ENCODE measurements at places on chromosomes 3 and 15.

- no peaks in the 10 kb centered on the region for H3K27me3 ChIP-seq
- H3K4me1 ChIP-seq, result no peaks in the 10 kb centered on the region
- no peak overlapping the region for H3K4me3 ChIP-seq
- H3K36me3 ChIP-seq, result no peaks in the 10 kb centered on the region
Observed at GRCh38 chr3:192597506-192597905, 129.8 kb downstream of the FGF12 start.

- H3K27ac ChIP-seq, result no peak overlapping the region
- no peaks in the 10 kb centered on the region for H3K27me3 ChIP-seq
- no peak overlapping the region for H3K4me3 ChIP-seq
- DNase-seq, result no peak
Observed at GRCh38 chr3:22121068-22121701, 370.2 kb upstream of the ZNF385D start.

GRCh38 chr3:33879540-33879939 lies 81.1 kb downstream of the PDCD6IP start:
- H3K27ac ChIP-seq, result no peak overlapping the region
- no peaks in the 10 kb centered on the region for H3K27me3 ChIP-seq
- no peak overlapping the region for H3K4me3 ChIP-seq
- H3K36me3 ChIP-seq, result no peaks in the 10 kb centered on the region

GRCh38 chr15:27725731-27726130 lies 373.4 kb downstream of the OCA2 start:
- no peaks in the 10 kb centered on the region for H3K4me1 ChIP-seq
- no peak overlapping the region for H3K27ac ChIP-seq
- DNase-seq, result no peak
- no peaks in the 10 kb centered on the region for H3K27me3 ChIP-seq
- no peaks in the 10 kb centered on the region for H3K36me3 ChIP-seq

GRCh38 chr3:111418391-111418790 lies 123.6 kb upstream of the CD96 start:
- H3K27ac ChIP-seq, result no peak overlapping the region
- H3K36me3 ChIP-seq, result no peaks in the 10 kb centered on the region
- no peaks in the 10 kb centered on the region for H3K4me1 ChIP-seq
- H3K4me3 ChIP-seq, result no peak overlapping the region
